ENCODE measurements at places on chromosomes 3 and 15.

- no peak for DNase-seq
Observed at GRCh38 chr15:66808181-66808824, 106.3 kb downstream of the SMAD6 start.

- DNase-seq: no peak
Observed at GRCh38 chr3:78410077-78410476, 1357.7 kb downstream of the ROBO1 start.

DNA sequence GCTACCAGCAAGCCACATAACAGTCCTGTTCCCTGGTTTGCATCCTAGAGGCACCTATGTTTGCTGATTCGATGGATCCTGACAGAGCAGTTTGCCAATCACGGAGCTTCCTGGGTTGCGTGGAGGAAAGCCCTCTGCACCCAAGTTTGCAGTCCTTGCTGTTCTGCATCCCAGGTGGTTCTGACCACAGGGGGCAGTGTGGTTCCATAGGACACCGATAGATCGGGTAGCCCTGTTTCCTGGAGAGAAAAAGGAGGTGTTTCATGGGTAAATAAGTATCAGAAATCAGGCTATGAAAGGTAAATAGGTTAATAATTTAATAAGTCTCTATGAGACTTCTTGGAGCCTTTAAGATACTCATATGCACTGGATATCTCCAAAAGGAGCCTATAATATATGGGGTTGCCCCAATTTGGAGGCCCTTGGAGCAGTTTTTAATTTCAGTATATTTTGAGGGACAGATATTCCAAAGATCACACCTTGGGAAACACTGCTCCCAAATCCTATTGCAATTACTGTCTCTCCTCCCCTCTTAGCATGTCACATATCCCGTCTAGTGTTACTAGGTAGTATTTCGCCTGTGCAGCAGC, 194.6 kb upstream of the TPM1 start:
- DNase-seq: peak; percentile 64

- DNase-seq: no peak
Observed at GRCh38 chr15:26083896-26084295, 220.8 kb upstream of the ATP10A start.

- DNase-seq: no peak
Observed at GRCh38 chr3:149593418-149594160, 64.2 kb downstream of the WWTR1 start.

- peak; percentile 7 for DNase-seq
Observed at GRCh38 chr15:34514251-34514670, 69.2 kb downstream of the GOLGA8B start.

- no peak for DNase-seq
Observed at GRCh38 chr15:77352887-77353286, 67.0 kb downstream of the PEAK1 start.

- DNase-seq: no peak
Observed at GRCh38 chr3:107428051-107428858, 51.0 kb downstream of the CCDC54 start.

- peak; percentile 14 for DNase-seq
Observed at GRCh38 chr15:82043796-82044372, 1.9 kb downstream of the MEX3B start.

- DNase-seq: peak; percentile 59
Observed at GRCh38 chr3:159829539-159830227, 159.0 kb upstream of the IL12A start.

DNA sequence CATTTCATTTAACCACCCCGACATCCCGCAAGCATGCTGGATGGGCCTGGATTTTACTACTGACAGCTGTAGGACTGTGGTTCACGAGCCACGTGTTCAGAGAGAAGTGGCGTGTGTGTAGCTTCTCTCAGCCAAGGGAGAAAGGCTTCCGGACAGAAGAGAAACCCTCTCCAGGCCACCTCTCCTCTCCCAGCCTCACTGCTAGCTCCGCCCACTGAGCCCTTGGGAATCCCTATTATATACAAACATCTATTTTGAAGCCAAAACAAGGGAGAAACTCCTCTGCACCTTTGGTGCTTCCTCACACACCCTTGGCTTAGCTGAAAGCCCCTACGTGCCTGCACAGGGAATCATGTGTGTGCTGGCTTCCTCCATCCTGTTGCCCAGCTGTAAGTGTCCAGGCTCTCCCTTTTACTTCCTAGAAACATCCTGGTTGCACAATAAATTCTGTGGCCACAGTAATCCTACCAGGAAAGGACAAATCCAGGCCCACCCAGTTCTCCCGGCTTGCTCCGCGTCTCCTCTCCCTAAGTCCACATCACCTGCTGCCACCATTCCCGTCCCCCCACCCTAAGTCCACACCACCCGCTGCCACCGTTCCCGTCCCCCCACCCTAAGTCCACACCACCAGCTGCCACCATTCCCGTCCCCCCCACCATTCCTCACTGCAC, 30.5 kb downstream of the PCSK6 start:
- DNase-seq: no peak

- DNase-seq: no peak
Observed at GRCh38 chr3:123479891-123480290, 31.0 kb upstream of the ADCY5 start.

- DNase-seq: no peak
Observed at GRCh38 chr3:19645093-19645492, 288.9 kb downstream of the EFHB start.

Measured in iris pigment epithelial cell (primary cell).